ENCODE measurements at places on chromosomes 16 and 17. TPM values are rescaled to one million over a fixed set of nuclear protein-coding genes. Genes with fewer than 3 reads are reported as not detected.

TXNDC17 gene
- 248 TPM for total RNA-seq

GDPD1 gene
- total RNA-seq: 0.72 TPM

KRT33B gene
- not detected for total RNA-seq

DNASE1L2 gene
- total RNA-seq: 6.4 TPM

CACNG5 gene
- not detected for total RNA-seq

TEX14 gene
- total RNA-seq: under 0.01 TPM

IRX6 gene
- not detected for total RNA-seq

TLCD2 gene
- total RNA-seq: 8.4 TPM

HOXB1 gene
- total RNA-seq: not detected

TMC5 gene
- total RNA-seq: 0.26 TPM

CDH1 gene
- total RNA-seq: 1.8 TPM

PRDM7 gene
- total RNA-seq: 0.16 TPM

All from epithelial cell of alveolus of lung (primary cell).